ENCODE measurements at places on chromosomes 3 and 15.

DNA sequence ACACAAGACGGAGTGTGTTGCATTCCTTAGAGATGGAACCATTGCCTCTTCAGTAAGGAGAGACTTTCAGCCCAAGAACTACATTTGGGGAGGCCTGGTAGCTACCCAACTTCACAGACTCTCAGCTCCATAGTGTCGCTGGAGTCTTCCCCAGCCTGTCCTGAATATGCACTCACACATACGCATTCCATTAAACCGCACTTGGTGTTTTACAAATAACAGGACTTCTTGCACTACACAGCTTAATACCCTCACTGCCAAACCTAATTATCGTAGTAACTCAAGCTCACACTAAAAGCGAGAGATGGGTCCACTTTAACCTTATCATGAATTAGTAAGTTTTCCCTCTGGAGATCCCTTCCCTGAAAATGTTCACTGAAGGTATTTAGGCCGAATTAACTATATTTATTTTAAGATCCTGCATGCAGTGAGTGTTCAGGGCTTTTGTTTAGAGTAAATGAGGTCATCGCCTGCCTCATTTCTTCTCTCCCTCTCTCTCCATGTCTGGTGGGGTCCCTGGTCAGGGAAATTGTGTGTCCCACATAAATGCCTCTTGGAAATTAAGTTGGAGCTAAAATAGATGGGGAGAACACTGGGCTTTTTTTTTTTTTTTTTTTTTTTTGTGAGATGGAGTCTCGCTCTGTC lies 171.9 kb downstream of the FAM43A start:
- no peak for DNase-seq

- no peak for DNase-seq
Measured at GRCh38 chr3:18729671-18730070, 304.5 kb upstream of the SATB1 start.

GRCh38 chr15:56244038-56244810 lies 545 bp upstream of the RFX7 start:
- no peak for DNase-seq

DNA sequence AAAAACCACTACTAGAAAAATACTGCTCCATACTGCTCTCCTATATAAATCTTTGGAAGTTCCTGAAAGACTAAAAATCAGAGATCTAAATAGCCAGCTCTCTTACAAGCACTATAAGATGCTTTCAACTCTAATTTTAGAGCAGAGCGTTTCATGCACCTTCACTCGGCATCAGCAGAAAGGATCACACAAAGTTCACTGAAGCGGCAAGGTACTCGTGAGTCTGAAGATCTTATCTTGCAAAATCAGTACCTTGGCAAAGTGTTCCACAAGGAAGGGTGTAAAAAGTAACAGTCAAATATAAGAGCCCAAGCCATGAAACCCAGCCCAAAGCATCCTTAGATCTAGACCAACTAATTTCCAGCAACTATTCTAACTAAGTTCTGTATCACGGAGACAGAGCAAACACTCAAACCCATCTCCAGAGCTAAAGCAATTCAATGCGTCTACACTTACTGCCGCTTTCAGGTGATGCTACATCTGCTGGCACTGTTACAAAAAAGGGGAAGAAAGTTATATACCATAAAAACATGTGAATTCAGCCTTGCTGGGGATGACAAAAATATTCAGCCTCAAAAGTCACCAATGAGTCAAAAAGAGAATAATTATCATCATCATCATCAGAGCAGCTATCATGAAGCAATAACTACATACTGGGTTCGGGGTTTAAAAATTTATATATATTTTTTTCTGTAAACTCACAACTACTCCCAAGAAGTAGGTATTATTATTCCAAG lies 16.3 kb downstream of the VPS39 start:
- no peak for DNase-seq

GRCh38 chr3:140035871-140036270 lies 100.9 kb downstream of the CLSTN2 start:
- DNase-seq, result no peak

GRCh38 chr15:58980351-58980939 lies 7.0 kb upstream of the RNF111 start:
- no peak for DNase-seq

GRCh38 chr3:60463685-60464084 lies 787.6 kb downstream of the FHIT start:
- DNase-seq, result no peak

DNA sequence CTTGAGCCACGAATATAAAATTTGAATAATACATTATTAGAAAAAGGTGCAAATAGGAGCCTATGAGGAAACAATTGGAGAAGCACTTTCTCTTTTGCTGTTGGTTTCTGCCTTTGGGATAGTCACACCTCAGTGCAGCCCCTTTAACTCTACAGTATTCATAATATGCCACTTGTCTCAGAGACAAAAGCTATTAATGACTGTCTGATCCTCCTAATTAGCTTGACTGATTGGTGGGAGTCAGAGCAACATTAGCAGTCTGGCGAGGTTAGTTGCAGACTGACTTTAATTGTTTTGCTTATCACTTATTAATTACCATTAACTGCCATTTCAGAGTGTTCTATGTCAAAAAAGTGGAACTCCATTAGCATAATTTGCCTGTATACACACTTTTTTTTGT lies 225.0 kb upstream of the ARHGEF26 start:
- DNase-seq, result no peak

DNA sequence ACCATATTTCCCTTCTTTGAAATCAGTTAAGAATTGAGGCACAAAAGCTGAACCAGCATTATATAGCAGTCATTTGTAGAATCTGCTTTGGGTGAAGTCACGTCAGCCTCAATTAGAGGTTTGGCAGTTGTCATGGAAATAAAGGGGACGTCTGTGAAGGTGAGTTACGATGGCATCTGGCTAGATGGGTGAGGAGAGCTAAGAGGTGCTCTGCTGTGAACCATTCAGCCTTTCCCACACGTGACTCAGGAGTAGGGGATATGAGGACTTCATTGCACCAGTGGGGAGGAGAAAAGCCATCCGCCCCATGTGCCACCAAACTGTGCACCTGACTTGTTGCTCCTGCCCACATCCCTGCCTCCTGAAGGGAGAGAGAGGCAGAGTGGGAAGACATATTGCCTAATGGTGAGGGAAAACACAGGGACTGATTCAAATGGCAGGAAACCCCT lies 2.8 kb upstream of the C15orf40 start:
- no peak for DNase-seq

DNA sequence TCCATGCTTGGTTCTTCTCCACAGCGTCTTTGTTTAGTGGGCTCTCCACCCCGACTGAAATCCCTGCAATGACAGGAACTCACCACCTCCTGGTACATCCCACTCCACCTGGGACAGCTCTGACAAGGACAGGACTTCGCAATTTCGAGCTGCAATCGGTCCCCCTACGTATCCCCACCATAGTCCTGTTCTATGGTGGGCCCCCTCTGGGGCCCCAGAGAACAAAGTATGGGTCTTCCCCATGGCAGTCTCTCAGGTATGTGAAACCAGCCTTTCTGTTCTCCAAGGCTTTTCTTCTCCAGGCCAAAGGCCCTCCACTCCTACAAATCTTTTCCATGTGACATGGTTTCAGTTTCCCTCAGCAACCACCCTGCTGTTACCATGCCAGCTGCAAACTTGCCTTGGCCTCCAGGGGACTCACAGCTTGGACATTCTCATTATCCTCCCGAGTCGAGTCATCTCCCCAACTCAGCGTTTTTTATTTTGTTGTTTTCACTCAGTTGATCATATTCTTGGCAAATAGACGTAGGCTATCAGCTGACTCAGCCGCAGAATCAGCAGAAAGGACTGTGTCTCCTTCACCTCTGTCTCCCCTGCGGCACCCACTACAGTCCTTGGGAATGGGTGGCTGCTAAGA lies 233.3 kb downstream of the OPA1 start:
- no peak for DNase-seq

DNA sequence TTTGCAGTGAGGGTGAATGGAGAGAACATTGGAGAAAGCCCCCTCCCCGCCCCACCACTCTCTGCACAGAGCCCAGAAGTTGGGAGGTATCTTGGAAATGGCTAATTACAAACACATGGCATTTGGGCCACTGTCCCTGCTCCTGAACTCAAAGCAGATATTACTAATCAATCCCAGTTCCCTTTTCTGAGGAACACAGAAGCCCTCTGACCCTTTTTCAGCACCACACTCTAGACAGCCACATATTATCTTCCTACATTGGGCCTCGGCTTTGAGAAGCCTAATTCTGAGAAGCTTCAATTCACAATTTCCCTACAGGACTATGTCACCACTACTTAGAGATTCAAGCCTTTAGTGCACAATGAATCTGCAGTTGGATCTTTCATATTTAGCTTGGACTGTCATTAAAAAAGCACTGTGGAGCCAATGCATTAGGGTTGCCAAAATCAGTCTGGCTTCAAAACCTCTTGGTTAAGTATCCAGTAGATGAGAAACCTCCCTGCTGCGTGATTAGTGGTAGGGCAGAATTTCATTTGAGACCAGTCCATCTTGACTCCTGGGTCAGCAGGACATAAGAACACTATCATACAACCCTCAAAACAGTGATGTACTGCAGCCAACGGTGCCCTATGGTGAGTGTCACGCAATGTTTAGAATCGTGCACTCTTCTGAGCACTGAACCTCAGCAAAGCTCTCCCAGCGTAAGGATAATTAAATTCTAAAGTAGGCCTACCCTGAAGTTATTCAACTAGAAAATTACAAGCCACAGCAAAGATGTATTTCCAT lies 26.1 kb downstream of the MGLL start:
- DNase-seq, result no peak

DNA sequence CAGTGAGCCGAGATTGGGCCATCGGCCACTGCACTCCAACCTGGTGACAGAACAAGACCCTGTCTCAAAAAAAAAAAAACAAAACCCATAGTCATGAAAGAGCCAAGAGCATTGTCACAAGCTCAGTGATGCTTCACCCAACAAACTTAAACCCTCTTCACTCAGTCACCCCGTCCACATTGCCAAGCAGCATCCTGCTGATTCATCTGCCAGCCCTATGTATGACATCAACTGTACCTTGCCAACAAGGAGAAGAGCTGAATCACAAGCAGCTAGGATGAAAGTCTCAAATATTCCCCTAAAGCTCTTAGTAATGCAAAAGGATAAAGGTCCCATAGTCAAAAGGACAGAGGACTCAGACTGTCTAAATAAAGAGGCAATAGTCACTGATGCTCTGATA lies 90.0 kb downstream of the ANO10 start:
- no peak for DNase-seq

DNA sequence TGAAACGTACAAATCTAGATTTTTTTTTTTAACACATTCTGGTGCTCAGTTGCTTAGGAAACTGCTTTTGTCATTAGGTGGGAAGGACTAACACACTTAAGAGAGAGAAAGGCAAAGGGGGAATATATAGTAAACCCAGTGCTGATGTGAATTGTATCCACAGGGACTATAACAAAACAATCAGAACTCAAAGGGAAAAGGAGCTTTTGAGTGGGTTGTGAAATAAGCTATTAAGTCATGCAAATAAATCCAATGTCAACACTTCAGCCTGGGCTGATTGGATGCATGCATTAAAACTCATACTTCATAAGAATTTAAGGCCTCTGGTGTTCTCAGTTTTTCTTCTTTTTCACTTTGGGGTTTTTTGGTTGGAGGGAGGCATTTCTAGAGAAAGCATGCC lies 628.9 kb downstream of the FHIT start:
- no peak for DNase-seq

- no peak for DNase-seq
Measured at GRCh38 chr3:99659951-99660350, 21.6 kb downstream of the COL8A1 start.
